ENCODE measurements at places on chromosomes 5 and 9.

DNA sequence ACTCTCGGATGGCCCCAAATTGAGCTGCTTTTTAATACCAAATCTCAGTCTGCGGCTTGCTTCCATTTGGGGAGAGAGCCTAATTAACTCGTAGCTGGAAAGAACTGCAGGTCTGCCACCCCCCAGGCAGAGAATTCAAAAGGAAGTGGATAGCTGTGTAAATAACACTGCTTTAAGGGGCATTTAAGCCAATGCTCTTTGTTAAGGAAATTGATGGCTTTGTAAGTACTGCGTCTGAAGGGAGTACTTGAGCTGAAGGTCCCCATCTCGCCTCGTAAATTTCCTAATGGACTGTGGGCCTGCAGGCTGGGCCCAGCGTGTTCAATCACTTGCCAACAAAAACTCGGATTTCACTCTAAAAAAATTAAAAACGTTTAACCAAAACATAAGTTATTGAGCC is 132.7 kb downstream of the PAPPA start:
- DNase-seq, result no peak

DNA sequence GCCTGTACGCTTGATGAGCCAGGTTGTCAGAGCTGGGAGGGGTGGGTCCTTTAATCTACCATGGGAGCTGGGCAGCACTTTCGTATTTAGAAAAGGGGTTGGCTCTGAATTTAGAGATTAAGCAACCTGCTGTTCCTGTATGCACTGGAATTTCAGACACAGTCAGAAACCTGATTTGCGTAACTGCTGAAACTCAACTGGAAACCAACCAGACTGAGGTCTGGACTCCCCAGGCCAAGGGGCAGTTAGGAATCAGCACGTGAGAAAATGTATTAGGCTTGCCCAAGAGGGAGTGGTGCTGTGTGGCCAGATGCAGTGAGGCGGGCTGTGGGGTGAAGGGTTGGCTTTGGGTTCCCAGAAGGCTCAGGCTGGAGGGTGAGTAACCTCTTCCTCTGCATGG is 235.0 kb downstream of the GOLPH3 start:
- DNase-seq, result no peak

- no peak for DNase-seq
These were observed 96.2 kb downstream of the TRPM3 start for GRCh38 chr9:71025201-71025600.

DNA sequence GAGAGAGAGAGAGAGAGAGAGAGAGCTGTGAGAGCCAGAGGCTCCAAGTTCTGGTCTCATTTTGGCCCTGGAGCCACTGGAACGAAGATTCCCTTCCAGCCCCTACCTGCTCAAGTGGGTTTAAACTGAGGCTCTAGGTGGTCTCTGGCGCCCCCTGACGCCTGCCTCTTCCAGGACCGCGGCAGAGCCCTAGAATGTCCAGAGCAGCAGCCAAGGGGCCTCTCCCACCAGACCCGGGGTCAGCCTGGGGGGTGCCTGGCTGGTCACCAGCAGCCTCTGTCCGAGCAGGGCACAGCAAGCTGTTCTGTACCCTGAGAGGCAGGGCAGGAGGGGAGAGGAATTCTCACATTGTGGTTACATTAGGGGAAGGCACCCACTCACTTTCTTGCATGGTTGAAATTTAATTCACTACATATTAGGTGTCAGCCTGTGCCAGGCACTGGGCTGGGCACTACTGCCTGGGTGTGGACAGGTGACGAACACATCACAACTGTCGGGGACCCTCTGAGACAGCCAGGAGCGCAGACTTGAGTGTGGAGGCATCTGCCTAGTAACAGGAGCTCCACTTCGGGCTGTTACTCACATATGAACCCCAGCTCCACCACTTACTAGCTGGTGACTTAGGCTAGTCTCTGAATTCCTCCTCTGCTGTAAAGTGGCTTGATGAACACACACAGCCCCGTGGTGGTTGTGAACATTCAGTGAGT is 44.5 kb downstream of the AMBP start:
- DNase-seq, result no peak

DNA sequence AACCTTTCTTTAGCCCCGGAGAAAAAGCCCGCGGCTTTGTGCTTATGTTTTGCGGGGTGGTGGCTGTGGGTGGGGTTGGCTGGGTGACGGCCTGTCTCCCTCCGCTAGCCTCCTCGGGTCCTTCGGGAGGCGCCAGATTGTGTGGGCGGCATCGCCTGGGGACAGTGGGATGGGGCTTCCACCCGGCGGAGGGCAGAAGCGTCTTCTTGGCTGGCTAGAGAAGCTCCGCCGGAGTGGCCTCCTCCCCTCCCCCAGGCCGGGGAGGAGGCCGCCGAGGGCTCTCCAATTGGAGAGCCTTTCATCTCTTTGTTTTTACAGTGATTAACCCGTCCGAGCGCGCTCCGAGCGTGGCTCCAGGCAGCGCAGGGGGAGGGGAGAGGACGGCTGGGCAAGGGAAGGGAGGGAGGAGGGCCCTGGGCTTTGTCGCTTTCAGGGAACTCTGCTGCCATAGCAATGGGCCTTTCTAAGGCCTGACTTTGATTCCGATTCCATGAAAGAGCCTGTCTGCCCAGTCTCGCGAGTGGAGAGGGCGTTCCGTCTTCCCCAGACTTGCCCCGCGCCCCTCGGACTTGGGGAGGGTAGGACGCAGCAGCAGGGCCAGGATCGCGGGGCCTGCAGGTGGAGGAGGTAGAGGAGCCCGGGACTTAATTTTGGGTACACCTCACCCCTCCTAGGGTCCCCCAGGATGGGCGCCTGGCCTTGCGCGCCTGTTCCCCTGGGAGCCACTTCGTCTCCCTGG is 36.7 kb upstream of the TIFAB start:
- no peak for DNase-seq

DNA sequence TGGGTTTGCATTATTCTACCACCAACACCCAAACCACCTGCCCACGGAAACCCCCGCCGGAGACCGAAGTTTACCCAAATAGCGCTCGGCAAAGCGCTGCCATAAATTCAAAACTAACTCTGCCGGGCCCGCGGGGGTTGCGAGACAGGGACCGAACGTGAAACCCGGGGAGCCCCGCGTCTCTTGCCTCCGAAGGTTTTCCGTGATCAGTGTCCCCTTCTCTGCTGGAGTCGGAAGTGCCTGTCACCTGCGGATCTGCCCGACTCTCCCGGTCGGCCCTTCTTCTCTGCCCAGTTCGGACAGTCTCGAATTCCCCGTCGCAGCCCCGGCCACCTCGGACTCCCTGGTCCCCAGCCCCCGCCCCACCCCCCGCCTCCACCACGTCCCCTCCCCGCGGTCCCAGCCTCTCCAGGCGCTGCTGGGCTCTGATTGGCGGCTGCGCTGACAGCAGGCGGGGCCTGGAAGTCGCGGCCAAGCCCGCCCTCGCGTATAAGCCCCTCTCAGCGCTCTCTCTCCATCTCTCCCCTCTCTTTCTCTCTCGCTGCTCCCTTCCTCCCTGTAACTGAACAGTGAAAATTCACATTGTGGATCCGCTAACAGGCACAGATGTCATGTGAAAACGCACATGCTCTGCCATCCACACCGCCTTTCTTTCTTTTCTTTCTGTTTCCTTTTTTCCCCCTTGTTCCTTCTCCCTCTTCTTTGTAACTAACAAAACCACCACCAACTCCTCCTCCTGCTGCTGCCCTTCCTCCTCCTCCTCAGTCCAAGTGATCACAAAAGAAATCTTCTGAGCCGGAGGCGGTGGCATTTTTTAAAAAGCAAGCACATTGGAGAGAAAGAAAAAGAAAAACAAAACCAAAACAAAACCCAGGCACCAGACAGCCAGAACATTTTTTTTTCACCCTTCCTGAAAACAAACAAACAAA is at the start of gene RORB:
TSS of gene RORB (plus strand) at position 517 of the 929 bp plus-strand sequence. CDS start 642 bp downstream, outside the sequence.
- DNase-seq, result no peak

- DNase-seq, result no peak
These were observed 25.3 kb downstream of the AP3B1 start for GRCh38 chr5:78269088-78269703.

- no peak for DNase-seq
These were observed 180.6 kb downstream of the DEPDC1B start for GRCh38 chr5:60519372-60519771.

DNA sequence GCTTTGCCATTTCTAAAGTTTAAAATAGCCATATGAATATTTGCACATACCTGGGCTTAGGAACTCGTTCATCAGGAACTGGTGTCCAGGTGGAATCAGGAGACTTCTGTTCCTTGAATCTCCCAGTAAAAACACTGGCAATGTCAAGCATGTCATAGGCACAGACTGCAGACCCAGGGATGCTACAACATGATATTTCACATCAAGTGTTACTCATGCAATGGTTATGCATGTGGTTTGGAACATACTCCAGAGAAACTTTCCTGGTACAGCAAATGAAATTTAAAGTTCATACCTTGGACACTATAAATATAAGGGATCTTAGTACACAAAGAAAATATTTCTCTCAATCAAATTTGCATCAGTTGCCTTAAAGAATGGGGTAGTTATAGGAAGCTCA is 92.2 kb downstream of the SEMA6A start:
- DNase-seq, result no peak

- no peak for DNase-seq
These were observed 308.5 kb downstream of the ARRDC3 start for GRCh38 chr5:91074615-91075014.

- no peak for DNase-seq
These were observed 14.7 kb downstream of the NDUFS4 start for GRCh38 chr5:53575101-53575500.

DNA sequence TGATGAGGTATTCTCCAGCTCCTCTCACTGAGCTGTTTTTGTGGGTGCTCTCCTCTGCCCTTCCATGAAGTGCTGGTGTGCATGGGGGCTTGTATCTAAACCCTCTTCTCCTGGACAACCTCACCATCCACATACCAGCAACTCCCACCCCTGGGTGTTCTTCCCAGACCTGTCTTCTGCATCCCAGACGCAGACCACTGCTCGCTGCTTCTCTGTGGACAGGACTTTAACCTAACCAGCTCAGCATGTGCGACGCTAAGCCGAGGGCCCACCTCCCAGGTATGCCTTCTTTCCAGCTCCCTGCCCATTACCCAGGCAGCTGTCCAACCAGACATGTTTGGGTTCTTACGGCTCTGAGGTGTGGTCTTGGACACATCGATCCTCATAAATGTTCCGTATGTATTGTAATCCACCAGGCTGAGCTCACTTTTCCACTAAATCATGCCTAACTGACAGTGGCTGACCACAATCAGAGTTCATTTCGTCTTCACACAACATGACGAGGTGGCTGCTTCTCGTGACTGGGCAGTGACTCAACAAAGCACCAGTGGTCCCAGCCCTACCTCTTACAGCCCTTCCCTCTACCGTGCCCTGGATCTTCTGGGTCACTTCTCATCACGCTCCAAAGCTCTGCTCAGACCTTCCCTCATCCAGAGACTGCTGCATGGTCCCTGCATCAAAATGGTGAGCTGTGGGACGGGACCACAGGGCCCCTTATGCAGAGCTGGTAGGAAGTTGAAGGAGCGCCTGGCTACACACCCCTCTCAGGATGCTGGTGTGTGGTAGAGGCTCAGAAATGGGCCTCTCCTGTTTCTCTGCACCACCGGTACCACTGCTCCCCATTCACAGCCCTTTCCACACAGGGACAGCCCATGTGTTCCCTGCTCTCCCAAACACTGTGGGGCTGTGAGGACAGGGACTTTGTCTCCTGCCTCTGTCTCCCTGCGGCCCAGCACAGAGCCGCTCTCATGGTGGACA is 9.6 kb upstream of the PTGES2 start:
- DNase-seq, result no peak

DNA sequence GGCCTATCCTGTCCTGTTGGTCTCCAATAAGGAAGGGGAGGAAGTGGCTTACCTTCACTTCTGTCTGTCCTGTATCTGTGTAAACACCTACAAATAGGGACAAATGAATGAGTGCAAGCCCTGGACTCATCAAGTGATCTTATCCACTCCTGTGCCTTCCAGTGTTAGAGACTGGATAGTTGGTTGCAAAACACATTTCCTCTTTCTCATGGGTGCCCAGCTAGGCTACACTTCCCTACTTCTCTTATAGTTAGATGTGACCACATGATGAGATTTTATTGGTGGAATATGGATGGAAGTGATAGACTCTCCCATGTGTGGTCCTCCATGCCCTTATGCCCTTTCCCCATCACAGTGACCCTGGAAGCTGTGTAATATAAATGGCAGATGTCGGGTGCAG is 16.9 kb upstream of the PFDN1 start:
- no peak for DNase-seq

DNA sequence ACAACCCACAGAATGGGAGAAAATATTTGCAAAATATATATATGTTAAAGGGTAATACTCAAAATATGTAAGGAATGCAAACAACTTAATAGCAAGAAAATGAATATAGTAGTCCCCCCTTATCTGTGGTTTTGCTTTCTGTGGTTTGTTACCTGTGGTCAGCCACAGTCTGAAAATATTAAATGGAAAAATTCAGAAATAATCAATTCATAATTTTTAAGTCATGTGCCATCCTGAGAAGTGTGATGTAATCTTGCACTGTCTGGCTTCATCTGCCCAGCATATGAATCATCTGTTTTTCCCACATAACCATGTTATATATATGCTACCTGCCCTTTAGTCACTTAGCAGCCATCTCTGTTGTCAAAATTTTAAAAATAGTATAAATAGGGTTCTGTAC is 11.7 kb downstream of the CER1 start:
- no peak for DNase-seq

- DNase-seq, result no peak
These were observed 76.7 kb upstream of the UNC5A start for GRCh38 chr5:176733406-176734262.

GRCh38 chr5:134585966-134586365 is 46.7 kb downstream of the SAR1B start:
- no peak for DNase-seq

GRCh38 chr5:107257885-107258520 is 412.7 kb downstream of the EFNA5 start:
- DNase-seq, result no peak

- no peak for DNase-seq
These were observed 99.5 kb downstream of the PRDM9 start for GRCh38 chr5:23606927-23607326.

DNA sequence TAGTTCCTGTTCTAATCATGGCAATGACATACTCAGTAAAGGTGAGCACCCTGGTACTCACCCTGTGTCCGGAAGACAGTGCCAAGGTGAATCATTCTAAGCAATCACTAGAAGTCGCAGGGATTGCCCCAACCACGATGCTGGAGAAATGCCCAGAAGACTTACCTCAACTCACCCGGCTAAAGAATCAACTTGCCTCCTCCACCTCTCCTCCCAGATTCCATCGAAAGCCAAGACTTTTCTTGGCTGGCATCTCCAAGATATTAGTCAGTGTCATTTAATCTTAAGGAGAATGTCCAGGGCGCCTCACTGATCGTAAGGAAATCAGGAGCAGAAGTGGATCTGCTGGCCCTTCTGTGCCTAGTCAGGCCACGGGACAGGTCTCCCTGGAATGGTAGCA is 204.9 kb downstream of the ERCC6L2 start:
- no peak for DNase-seq

Measured in activated T-cell treated with anti-CD3 and anti-CD28 coated beads for 24 hours (primary cell).